Cortex of kidney (tissue), 1 donor: ENCODE measurements at places on chromosomes 11 and 22.

DNA sequence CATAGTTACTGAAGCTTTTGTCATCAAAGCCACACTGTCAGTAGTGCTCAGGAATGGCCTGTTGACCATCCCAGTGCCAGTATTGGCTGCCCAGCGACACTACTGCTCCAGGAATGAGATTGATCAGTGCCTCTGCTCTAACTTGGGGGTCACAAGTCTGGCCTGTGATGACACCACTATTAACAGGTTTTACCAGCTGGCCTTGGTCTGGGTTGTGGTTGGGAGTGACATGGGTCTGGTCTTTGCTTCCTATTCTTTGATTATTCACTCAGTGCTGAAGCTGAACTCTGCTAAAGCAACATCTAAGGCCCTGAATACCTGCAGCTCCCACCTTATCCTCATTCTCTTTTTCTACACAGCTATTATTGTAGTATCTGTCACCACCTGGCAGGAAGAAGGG, 21.5 kb downstream of the OR56B4 start:
- no peak for DNase-seq

DNA sequence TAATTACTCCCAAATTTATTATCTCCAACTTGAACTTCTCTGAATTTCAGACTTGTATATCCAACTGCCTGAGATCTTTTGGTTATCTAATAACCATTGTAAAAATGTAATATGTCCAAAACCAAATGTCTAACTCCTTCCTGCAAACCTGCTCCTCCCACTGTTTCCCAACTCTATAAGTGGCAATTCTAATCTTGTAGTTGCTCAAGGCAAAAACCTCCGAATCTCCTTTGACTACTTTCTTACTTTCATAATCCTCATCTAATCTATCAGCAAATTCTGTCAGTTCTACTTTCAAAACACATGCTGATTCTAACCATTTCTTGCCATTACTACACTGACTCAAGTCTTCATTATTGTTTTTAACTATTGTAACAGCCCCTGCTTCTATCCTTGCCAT, 55.7 kb downstream of the FAM168A start:
- DNase-seq = no peak

- DNase-seq = no peak
Measured at GRCh38 chr22:48900626-48901025, 927.0 kb downstream of the BRD1 start.

GRCh38 chr11:32312206-32312817, 123.0 kb downstream of the WT1 start:
- no peak for DNase-seq

DNA sequence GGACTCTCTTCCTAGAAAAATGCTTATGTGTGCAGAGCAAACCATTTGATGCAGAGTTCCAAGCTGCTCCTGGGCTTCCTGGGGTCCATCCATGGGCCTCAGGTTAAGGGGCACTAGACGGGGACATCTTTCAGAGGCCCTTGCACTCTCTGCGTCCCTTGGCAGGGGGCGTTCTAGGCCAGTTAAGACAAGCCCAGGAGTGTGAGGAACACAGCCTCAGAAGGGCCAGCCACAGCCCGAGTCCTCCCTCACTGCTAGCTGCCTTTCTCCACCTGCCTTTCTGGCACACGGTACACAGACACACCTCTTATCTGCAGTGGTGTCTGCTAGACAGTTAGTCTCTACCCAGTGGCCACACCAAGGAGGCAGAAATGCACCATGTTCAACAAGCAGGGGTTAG, 18.0 kb upstream of the BID start:
- no peak for DNase-seq

- no peak for DNase-seq
Measured at GRCh38 chr11:128412847-128413791, 174.2 kb downstream of the ETS1 start.

DNA sequence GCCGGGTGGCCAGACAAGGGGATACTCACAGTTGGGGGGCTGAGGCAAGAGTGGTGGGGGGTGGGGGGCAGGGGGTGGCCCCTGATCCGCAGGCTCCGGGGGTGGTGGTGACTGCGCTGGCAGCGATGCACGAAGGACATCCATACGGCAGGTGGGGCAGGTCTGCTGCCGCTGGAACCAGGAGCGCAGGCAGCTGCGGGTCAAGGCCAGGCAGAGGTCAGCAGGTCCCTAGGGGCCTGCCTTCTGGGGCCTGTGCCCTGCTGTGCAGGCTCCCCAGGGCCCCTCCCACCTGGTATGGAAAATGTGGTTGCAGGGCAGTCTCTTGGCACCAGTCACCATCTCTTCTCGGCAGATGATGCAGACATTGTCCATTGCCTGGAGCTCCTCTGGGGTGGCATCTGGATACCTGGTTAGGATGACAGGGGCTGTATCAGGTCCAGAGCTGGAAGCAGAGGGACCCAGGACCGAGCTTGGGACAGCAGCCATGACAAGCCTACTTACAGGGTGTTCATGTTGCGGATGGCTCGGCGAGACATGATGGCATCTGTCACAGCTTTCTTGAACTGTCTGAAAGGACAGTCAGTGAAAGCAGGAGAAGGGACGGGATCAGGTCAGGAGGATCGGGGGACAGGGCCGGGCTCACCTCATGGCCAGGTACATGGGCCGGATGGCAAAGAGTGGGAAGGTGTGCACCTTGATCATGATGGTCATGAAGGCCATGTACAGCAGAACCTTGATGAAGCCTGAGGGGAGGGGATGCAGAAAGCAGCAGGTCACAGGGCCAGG, 3.5 kb downstream of the SYVN1 start:
- DNase-seq = no peak

GRCh38 chr11:3104051-3104714, 47.0 kb upstream of the CARS1 start:
- no peak for DNase-seq

- DNase-seq = no peak
Measured at GRCh38 chr11:64081745-64082442, 46.2 kb downstream of the FLRT1 start.

GRCh38 chr11:27107548-27107947, 66.9 kb downstream of the BBOX1 start:
- DNase-seq = no peak

- no peak for DNase-seq
Measured at GRCh38 chr11:69521457-69521856, 40.0 kb downstream of the LINC01488 start.

GRCh38 chr11:11537871-11538270, 83.9 kb downstream of the GALNT18 start:
- DNase-seq = no peak

- DNase-seq = no peak
Measured at GRCh38 chr22:27799827-27800249, 1.7 kb downstream of the MN1 start.

GRCh38 chr11:34656062-34656720, 35.3 kb downstream of the EHF start:
- no peak for DNase-seq

DNA sequence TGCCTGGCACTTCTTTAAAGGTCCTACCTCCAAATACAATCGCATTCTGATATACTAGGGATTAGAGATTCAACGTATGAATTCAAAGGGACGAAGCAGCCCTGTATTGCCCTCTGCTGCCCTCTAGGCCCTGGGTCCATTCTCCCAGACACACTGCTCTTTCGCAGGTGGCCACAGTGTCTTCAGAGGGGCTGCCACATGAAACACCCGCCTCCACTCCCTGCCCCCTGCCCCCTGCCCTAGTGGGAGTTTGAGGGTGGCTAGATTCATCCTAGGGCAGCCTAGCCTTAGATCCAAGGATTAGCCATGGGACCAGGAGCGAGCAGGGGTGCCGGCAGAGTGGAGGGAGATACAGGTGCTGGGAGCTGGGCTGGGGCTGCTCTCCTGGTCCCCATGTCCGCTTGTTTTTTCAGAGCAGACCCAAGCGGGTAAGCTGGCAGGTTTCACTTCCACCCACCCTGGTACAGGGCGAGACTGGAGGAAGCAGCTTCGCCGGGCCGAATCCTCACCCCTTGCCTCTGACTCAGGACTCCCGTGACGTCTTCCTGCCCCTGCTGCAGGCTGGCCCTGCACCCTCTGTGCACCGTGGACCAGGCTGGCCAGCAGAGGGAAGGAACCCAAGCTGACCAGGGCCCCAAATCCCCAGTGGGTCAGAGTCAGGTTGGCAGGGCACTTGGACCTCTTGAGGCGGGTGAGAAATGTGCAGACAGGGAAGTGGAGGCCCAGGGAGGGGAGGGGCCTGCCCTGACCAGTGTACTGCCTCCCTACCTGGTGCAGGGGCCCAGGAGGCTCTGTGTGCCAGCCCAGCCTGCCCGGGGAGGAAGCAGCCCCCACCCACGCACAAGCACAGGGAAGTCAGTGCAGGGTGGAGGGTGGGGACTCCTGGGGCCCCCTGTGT, 28.4 kb upstream of the HMOX1 start:
- DNase-seq = no peak
